Mucosa of gallbladder (tissue), 1 donor: ENCODE measurements at places on chromosomes 1 and 21. TPM values are rescaled to one million over a fixed set of nuclear protein-coding genes. Genes with fewer than 3 reads are reported as not detected.

Gene PTGS2
- 10.0 TPM for total RNA-seq

GRCh38 chr1:190429932-190430331 is 47.7 kb downstream of the BRINP3 start:
- DNase-seq, result no peak

Gene HAX1
- total RNA-seq, result 63.1 TPM

GRCh38 chr1:26913754-26914619 is at the start of gene NR0B2:
NR0B2 (minus strand) TSS chr1:26913975; CDS start chr1:26913940, 35 bp downstream.
- DNase-seq, result peak; percentile 94

Gene WDR64
- total RNA-seq, result not detected

DNA sequence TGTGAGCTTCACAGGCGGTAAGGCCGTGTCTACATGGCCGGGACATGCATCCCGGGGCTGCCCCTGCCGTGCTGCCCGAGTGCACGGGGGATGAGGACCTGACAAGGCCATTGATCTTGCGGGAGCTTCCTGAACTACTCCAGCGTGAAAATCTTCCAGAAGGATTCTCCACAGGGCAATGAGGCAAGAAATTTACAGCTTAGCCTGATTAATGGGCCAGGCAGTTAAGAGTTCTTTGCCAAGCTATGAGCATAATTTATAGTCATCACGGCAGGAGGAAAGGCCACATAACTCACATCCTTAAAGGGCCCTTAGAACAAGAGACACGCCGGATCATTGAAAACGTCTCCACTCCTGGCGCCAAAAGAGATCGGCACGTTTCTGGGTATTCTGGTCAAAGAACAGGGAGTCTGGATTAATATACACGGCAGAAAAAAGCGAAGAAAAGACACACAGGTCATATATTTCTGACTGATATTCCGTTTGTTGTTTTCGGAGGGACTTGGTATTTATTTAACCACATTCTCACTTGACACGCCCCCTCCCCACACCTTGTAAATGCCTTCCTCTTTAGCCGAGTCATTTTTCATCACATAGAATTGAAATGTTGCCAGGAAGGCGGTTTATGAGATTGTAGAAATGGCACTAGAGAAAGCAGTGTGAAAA is 180.5 kb downstream of the DYRK1A start:
- DNase-seq, result no peak

DNA sequence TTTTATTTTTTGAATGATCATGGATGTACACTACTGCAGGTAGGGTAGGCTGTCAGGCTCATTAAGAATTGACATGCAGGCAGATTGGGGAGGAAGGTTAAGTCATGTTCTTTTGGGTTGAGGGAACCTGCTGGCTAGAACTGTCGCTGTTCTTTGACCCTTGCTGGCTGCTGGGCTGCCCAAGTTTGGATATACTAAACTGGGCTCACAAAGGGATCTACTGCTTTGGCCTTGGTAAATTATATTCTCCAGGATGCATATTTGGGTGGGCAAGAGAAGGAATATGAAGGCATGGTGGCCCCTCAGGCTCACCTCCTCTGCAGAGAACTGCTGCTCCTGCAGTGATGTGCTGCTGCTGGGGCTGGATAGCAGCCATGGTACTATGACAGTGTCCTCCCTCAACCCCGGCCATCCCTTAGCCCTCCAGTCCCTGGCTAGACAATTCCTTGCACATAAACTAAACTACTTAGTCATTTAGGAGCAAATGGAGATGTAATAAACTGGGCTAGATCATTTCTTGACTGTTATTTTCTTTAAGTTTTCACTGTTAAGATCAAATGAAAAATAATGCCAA is 6.1 kb downstream of the ATP1A1 start:
- no peak for DNase-seq

GRCh38 chr1:150760013-150760412 is 5.6 kb downstream of the CTSS start:
- DNase-seq, result no peak

Gene PCP4
- total RNA-seq, result 3.7 TPM

GRCh38 chr1:101506541-101507164 is 269.8 kb downstream of the S1PR1 start:
- DNase-seq, result peak; percentile 32

Gene IL12RB2
- 0.98 TPM for total RNA-seq

Gene APCS
- 54.7 TPM for total RNA-seq

DNA sequence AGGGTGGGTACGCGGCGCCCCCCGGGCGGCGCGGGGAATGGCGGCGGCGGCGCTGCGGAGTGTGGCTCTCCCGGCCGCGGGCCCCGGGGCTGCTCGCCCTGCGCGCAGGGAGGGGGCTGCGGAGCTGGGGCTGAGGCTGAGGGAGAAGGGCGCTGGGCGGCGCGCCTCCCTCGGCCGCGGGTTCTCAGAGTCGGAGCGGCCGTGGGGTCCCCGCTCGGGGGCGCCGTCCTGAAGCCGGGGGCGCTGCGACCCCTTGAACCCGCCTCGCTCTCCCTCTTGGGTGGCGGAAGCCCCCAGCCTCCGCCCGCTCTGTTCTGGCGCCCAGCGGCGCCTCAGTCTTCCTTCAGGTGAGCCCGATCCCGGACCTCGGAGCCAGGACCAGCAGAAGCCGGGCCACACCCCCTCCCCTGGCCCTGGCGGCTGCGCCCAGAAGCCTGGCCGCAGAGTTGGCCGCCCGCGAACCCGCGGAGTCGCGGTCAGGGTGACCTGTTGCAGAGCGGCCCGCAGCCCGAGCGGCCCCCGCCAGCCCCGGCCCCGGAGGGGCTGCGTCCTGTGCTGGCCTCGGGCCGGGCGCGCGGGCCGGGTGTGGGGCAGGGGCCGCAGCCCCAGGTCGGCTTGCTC is 532 bp downstream of the RALGPS2 start:
- peak; percentile 31 for DNase-seq

Gene LCE3C
- total RNA-seq, result not detected

- no peak for DNase-seq
These were observed 113.4 kb downstream of the ERG start for GRCh38 chr21:38384675-38385426.

DNA sequence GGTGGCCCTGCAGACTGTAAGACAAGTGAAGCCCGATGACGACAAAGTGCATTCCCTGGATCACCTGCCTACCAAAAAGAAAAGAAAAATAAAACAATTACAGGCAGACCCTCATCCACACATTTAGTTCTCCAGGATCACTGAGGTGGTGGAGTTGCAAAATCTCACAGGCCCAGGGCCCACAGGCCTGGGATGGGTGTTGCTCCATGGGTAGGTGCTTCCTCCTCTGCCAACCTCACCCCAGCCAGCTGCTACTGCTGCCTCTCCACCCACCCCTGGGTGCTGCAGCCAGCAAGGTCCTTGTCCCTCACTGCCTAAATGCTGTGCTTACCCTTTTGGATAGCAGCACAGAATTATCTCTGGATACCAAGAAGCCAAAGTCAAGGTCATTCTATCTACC is 146.4 kb upstream of the GALNT2 start:
- DNase-seq, result no peak

- no peak for DNase-seq
These were observed 8.4 kb upstream of the IVNS1ABP start for GRCh38 chr1:185325413-185325812.

DNA sequence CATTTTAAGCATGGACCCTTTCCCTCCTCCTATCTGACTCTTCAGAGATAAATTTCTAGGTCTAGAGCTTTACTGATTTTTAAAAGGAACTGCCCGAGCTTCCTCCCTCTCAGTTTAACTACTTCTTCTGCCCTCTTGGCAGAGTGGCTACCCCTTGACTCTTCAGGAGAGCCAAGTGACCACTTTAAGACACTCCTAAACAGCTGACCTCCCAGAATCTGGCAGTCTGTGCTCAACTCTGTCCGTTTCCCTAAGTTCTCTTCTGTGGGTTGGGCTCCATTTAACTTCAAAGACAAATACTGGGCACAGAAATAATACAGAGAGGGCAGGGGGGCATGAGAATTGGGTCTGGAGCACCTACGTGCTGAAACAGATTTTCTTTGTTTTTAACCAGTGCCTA is 196.3 kb upstream of the FOXD3 start:
- no peak for DNase-seq

Gene KRTAP19-1
- total RNA-seq, result not detected

DNA sequence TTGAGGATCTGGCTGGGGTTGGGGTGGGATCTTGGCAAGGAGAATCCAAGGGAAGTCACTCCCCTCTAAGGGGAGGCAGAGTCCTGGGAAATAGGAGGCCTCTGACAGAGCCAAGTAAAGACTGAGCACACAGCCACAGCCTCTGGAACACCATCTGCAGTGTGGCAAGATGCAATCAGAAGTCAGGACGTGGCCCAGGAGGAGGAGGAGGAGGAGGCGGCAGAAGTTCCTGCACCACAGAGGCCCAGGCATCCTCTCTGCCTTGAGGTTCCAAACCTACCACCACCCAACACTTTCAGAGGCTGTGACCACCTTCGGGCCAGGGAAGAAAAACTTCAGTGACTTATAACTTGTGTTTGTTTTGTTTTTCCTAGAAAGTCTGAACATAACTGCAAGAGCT is 23.7 kb upstream of the KCNE2 start:
- no peak for DNase-seq

Gene LCE1D
- total RNA-seq, result not detected

GRCh38 chr1:5250336-5250735 is 595.9 kb downstream of the AJAP1 start:
- DNase-seq, result no peak

Gene NUCKS1
- 133 TPM for total RNA-seq

DNA sequence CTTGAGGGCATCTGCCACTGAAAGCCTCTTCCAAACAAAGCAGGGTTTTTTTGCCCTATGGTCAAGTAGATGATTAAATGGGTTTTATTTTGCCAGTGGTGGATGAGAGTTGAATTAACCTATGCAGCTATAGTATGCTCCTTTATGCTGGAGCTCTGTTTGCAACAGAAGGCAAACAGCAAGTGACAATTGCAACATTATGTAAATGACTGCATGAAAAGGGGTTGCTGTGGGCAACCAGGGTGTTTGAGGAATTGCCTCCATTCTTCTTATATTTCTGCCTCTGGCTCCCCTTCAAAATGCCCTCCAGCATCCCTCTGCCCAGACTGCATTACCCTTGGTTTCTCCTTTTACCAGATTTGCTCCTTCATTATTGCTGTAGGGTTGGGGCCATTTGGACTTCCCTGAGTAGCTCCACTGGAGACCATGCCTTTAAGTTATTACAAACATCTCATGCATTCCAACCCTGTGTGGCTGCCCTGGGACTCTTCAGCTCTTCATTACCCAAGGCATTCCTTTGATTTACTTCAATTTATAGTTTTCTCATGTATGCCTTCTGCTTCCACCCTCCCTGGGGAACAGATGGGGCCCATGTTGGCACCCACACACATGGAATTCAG is 398.4 kb downstream of the PRDM2 start:
- no peak for DNase-seq

DNA sequence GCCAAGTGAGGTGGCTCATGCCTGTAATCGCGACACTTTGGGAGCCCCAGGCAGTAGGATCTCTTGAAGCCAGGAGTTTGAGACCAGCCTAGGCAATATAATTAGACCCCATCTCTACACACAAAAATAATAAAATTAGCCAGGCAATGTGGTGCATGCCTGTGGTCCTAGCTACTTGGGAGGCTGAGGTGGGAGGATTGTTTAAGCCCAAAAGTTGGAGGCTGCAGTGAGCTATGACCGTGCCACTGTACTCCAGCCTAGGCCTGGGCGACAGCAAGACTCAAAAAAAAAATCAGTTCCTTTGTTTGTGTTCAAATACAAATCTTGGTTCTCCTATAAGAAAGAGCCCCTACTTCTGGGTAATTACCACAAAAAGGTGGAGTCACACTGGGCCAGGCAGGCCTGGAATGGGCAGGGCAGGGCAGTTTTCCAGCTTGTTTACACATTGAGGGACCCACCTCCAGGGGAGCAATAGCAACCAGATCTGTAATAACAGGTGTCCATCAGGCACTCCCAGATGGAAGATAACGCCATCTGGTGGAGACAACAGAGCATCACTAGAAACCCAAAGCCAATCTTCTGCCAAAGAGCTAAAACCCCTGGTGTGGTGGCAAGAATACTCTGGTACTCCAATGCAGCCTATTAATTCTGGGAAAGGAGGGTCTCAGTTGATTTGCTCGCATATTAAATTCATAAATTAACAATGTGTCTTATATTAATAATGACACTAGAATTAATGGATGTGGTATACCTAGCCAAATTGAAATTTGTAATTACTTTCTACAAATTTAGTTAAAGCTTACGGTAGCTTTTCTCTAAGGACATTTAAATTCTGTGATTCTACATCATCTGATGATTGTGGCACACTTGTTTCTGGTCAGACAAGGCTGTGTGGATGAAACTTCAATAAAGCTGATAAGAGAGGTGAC is 13.2 kb downstream of the PPP1R15B start:
- peak; percentile 85 for DNase-seq

DNA sequence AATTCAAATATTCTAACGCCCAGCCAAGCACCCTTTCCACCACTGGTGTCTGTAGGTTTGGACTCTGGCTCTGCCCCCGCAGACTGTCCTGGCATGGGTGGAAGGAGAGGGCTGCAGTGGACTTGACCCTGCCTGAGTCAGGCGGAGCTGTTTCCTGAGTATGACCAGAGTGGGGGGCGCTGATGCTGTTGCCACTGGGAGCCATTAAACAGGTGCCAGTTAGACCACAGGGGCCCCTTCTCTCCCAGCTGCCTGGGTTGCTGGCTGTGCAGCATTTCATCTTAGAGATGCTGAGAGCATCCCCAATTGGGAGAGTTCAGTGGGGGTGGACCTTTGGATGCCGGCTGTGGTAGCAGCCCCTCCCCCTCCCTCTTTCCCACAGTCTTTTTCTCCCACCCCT is 539.5 kb downstream of the MATN1 start:
- no peak for DNase-seq
